ENCODE measurements at places on chromosomes 5 and 9. TPM values are rescaled to one million over a fixed set of nuclear protein-coding genes. Genes with fewer than 3 reads are reported as not detected.

GRCh38 chr9:136160995-136161610, 42.4 kb upstream of the TMEM250 start:
- no peak for DNase-seq

Gene BSPRY
- not detected for total RNA-seq

GRCh38 chr5:110268283-110268682, 458.2 kb downstream of the TMEM232 start:
- DNase-seq = no peak

DNA sequence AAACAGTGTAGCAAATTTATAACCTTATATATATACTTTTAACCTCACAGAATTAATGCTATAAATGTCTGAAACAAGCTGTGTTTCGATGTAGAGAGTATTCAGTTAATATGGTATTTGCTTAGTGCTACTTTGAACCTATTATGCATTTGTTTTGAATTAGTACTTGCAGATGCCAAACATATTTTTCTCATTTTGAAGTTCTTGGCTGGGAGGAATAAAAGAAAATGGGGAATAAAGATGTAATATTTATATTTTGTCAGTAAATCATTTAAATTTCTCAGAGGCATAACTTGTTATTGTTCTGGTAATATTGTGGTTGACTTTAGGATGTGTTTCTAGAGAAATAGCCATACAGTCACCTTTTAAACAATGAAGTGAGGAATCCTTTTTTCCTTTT, 175.9 kb upstream of the IZUMO3 start:
- DNase-seq = no peak

DNA sequence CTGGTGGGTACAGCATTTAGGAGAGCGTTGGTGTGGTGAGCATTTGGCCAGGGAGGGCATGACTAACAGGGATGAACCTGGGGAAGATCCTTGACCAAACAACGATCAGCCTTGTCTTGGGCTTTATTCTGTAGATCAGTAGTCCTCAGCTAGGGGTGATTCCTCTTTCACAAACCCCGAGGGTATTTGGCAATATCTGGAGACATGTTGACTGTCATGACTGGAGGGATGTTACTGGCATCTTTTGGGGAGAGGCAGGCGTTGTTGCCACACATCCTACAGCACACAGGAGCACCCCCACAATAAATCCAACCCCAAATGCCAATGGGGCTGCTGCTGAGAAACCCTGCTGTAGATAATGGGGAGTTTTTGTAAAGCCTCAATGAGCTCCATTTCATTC, 43.9 kb downstream of the OSTF1 start:
- no peak for DNase-seq

Gene UGT3A2
- under 0.01 TPM for total RNA-seq

Gene SGCD
- 33.3 TPM for total RNA-seq

Gene PCDHB4
- 1.2 TPM for total RNA-seq

DNA sequence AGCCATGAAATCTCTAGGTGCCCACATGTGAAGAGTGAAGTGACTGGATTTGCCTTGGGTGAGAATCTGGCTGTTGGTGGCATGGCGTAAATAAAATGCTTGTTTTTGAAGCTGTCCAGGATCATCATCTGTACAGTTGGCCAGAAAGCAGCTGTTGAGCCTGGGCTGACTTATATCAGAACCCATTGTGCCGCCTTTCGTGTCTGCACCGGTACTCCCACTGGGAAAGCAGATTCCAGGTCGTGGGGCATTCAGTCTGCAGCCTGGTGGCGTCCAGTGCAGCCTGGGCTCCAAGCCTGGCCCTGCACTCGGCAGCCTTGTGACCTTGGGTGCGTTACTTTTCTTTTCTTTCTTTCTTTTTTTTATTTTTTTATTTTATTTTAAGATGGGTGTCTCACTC, 27.8 kb downstream of the PRRC2B start:
- no peak for DNase-seq

Gene PDZD2
- 0.29 TPM for total RNA-seq

- DNase-seq = no peak
Observed at GRCh38 chr5:13987843-13988464, 43.5 kb upstream of the DNAH5 start.

GRCh38 chr5:42015681-42016080, 90.6 kb downstream of the FBXO4 start:
- no peak for DNase-seq

DNA sequence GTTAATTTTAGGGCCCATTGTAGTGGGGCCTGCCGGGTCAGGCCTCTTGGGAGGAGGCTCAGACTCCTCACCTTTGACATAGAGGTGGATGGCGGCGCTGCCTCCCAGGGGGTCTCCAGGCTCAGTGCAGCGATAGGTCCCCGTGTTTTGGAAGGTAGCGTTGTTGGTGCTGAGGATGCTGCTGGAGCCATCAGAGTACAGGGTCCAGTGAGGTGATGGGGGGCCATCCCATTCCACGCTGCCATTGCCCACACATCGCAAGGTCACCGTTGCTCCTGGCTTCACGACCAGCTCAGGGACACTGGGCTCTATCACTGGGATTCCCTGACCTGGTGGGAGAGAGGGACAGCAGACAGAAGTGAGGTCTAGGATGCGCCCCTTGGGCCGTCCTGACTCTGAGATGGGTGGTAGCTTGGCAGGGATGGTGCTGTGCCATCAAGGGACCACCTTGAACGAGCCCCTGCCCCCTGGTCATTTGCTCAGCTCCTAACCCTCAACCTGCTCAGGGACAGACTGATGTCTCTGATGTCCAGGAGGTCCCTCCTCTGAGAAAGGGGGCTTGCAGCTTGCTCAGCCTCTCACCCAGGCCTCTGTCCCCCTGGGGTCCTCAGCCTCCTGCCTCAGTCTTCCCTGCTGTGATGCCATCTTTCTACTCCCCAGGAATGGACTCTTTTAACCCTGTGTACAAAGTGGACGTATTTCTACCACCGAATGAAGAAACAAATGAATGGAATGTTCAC, 5.5 kb downstream of the CSF1R start:
- no peak for DNase-seq

Gene TEX53
- total RNA-seq = not detected

DNA sequence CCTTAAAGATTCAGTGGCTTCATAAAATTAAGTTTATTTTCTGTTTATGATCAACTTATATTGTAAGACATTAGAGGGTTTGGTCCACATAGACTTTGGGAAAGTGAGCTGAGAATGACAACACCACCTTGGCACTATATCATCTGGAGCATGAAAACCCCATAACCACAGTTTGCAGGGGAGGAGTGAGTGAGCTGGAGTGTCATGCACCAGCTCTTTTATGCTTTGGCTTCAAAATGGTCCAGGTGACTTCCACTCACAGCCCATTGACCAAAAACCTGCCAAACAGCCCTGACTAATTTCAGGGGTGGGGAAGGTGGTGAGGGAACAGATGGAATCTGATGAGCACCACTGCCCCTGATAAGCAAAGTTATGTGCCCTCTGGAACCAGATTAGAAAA, 295.8 kb downstream of the DMRTA1 start:
- no peak for DNase-seq

- no peak for DNase-seq
Observed at GRCh38 chr5:76386360-76386759, 16.7 kb upstream of the IQGAP2 start.

All from osteoblast (primary cell).